CD4-positive, alpha-beta T cell treated with Interleukin-21 for 1 hour (primary cell): ENCODE measurements at places on chromosomes 16 and 17.
A peak's percentile ranks its signal among the peaks of the same experiment; 100 is the strongest.

DNA sequence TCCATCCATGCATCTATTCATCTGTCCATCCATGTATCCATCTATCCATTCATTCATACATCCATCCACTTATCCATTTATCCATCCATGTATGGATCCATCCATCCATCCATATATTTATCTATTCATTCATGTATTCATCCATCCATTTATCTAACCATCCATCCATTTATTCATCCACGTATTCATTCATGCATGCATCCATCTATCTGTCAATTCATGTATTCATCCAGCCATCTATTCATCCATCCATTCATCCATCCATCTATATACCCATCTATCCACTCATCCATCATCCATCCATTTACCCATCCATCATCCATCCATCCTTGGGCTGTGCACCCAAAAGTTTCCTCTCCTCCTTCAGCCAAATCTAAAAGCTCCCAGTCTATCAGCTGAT, 43.4 kb downstream of the GDE1 start:
- DNase-seq: no peak

DNA sequence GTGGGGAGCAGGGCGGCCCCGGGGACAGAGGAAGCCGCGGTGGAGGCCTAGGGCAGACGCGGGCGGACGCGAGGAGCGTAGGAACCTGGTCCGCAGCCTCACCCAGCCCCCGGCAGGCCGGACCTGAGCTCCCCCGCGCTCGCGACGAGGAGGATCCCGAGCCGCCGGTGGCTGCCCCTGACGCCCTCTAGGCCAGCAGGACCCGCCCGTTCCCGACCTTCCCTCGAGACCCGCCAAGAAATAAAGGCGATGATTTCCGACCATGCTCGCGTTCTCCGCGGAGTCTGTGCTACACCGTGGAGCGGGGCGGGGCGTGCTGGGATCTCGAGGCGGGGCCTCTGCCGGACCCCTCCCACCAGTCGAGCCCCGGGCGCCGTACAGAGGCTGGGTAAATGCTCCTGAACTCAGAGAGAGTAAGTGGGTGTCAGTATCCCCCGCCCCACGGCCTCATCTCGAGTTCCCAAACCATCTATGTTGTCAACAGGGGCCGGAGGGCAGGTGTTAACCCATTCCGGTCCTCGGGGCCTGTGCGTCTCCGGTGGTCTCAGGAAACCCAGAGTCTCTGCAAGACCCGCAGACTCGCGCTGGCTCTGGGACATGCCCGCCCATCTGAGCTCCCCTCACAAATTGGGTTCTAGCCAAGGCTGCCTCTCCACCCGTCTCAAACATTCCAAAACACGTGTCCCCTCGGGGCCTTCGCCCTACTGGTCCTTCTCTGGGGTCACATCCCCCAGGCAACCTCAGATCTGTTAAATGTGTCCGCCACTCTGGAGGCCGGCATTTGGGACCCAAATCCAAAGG, 13.7 kb downstream of the SYCE1L start:
- peak; percentile 75 for DNase-seq

- no peak for DNase-seq
Measured at GRCh38 chr16:31082368-31083045, 6.2 kb downstream of the PRSS53 start.

GRCh38 chr17:49925921-49926320, 43.1 kb upstream of the DLX4 start:
- no peak for DNase-seq

DNA sequence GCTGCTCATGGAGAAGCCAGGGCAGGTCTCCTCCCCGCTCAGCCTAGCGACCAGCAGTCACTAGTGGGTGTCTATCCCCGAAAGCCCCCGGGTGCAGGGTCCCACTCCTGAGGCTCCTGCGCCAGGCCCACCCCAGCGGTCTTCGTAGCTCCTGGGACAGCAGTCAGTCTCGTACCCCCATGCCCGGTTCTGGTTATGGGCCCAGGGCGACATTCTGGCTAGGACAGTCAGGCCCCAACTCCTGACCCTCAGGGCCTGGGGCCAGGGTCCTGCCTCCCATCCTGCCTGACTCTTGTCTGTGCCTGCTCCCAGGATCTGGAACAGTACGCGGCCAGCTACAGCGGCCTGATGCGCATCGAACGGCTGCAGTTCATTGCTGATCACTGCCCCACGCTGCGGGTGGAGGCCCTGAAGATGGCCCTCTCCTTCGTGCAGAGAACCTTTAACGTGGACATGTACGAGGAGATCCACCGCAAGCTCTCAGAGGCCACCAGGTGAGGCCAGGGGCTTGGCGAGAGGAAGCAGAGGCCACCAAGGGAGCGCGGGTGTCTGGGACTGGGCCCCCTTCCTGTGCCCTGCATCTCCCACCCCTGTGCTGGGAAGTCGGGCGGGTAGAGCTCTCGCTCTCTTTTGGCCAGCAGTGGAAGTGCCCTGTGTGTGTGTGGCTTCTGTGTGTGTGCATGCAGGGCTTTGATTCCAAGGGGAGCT, 2.0 kb downstream of the GPS1 start:
- no peak for DNase-seq

- DNase-seq: no peak
Measured at GRCh38 chr17:37174205-37174604, 201.6 kb upstream of the C17orf78 start.
